ENCODE measurements at places on chromosomes 1 and 21.

DNA sequence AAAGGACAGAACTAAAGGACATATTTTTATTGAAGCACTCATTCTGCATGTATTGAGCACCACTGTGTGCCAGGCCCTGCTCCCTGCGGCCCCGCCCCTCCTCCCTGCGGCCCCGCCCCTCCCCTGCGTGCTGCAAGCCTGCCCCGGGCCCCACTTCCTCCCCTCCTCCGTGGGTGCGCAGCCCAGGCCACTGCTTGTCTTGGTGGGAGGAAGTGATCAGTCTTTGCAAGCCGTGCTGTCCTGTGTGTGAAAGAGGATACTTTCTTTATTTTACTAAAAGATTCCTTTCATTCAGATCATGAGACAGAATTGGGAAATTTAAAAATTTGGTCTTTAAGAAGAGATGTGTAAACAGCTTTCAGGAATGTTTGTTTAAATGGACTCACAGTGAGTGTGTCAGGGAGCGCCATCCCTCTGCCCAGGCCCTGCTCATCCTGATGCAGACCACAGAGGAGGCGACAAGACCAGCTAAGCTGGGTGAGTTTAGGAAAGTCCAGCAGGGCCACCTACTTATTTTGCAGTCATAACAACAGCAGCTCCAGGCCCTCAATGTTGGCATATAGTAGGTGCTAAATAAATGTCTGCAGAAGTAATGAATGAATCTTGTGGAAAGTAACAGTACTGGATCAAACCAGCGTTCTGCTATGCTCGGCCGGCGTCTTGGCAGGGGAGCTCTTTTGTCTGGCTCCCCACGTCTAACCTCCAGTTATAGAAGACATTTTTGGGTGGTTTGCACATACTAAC, 88.3 kb upstream of the SELENON start:
- peak; percentile 16 for DNase-seq

- no peak for DNase-seq
Observed at GRCh38 chr1:37078866-37079265, 44.6 kb upstream of the GRIK3 start.

DNA sequence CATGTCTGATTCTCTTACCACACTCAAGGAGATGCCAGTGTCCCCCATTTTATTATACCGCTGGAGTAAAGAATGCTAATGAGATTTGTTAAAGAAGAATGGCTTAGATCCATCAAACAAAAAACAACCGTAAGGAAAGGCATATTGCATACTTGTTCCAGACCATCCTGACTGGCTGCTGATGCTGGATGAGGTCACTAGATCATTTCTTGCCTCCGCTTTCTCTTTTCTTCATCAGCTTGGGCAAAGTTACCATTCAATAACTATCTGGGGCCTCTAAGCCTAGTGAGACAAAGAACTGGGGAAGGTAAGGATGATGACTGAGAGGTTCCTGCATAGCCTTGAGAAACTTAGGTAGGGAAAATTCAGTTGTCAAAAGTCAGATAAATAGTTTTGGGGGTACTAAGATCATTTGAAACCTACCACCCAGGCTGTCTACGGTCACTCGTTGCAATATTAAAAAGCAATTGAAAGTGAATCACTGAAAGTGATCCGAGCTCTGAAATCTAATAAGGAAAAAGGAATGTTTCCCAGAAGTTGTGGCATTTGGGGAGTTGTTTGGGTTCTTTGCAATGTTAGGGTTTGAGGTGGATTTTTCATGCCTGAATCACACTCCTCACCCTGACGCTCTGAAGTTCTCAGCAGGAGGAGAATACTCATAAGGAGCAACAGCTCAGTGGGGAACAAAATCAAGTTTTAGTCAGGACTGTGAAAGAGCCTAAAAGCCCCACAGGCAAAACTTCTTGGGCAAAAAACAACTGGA, 176.8 kb downstream of the HHIPL2 start:
- no peak for DNase-seq

DNA sequence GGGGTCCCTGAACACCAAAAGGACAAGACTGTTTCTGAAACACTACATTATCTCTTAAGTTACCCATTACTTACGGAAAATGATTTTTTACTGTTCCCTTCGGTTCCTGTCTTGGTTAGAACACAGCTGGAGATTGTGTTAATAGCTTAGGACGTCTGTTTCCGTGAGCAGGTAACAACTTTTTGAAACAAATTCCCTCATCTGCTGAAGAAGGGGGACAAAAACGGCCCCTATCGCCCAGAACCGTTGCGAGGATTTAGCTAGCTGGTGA, 67.8 kb downstream of the SLC35A3 start:
- no peak for DNase-seq

- no peak for DNase-seq
Observed at GRCh38 chr1:85596947-85597346, 16.4 kb downstream of the CCN1 start.

Measured in C1 segment of cervical spinal cord (tissue), 14 donors.